ENCODE measurements at places on chromosomes 3 and 15.

GRCh38 chr3:119207512-119207875 is 33.2 kb downstream of the B4GALT4 start:
- DNase-seq, result no peak

GRCh38 chr3:122183521-122183892 is at the start of gene CASR:
Gene CASR, plus strand, starts transcription at chr3:122183668. Its CDS starts 70,522 bp downstream, at chr3:122254190.
- no peak for DNase-seq

GRCh38 chr3:116947809-116948208 is 238.2 kb downstream of the TUSC7 start:
- no peak for DNase-seq

- DNase-seq, result no peak
Observed at GRCh38 chr15:64875641-64876223, 34.0 kb downstream of the PLEKHO2 start.

GRCh38 chr15:83062768-83063180 is 4.3 kb downstream of the BTBD1 start:
- DNase-seq, result no peak
